ENCODE measurements at places on chromosomes 3 and 15.
A peak's percentile ranks its signal among the peaks of the same experiment; 100 is the strongest.

DNA sequence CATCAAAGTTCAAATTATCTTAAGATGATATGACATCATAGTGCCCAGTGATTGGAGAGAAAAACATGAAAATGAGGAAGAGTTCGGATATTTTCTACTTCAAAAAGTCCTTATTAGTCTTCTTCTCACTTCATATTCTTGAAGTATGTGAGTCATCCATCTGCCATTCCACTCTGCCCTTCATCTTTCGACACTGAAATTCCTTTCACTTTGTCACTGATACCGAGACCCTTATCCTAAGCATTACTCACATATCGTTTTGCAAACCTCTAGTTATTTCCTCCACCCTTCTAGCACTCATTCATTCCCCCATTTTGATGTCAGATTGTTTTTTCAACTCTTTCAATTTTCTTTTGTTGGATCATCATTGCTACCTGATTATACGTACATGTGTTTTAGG is 4.0 kb downstream of the OR5H14 start:
- no peak for DNase-seq

DNA sequence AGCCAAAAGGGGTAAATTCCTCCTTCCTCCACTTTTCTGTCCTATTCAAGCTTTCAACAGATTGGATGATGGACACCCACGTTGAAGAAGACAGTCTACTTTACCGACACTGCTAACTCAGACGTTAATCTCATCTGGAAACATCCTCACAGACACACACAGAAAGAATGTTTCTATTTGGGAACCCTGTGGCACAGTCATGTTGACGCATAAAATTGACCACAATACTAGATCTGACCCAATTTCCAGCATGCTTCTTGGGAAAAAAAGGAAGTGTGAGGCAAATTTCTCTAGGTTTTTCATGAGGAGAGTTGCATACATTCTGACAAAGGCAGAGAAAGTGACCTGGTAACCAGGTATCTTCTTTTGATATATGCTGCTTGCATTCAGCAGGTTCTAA is 594.1 kb downstream of the FGF12 start:
- no peak for DNase-seq

- DNase-seq, result no peak
Observed at GRCh38 chr3:54632326-54632665, 295.6 kb downstream of the LRTM1 start.

- DNase-seq, result no peak
Observed at GRCh38 chr3:48180021-48180420, 8.2 kb downstream of the CDC25A start.

DNA sequence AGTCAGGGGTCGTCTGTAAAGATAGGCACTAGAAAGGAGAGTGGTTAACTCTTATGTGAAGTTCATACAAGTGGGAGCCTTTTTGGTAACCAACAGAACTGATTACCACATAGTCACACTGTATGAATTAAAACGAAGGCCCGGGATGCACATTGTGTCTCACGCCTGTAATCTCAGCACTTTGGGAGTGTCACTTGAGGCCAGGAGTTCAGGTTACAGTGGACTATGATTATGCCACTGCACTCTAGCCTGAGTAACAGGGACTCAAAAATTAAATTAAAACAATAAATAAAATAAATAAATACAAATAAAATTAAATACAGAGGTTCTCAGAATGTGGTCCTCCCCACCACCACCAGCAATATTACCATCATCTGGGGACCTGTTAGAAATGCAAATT is 467 bp downstream of the DNAAF4 start:
- DNase-seq, result no peak

DNA sequence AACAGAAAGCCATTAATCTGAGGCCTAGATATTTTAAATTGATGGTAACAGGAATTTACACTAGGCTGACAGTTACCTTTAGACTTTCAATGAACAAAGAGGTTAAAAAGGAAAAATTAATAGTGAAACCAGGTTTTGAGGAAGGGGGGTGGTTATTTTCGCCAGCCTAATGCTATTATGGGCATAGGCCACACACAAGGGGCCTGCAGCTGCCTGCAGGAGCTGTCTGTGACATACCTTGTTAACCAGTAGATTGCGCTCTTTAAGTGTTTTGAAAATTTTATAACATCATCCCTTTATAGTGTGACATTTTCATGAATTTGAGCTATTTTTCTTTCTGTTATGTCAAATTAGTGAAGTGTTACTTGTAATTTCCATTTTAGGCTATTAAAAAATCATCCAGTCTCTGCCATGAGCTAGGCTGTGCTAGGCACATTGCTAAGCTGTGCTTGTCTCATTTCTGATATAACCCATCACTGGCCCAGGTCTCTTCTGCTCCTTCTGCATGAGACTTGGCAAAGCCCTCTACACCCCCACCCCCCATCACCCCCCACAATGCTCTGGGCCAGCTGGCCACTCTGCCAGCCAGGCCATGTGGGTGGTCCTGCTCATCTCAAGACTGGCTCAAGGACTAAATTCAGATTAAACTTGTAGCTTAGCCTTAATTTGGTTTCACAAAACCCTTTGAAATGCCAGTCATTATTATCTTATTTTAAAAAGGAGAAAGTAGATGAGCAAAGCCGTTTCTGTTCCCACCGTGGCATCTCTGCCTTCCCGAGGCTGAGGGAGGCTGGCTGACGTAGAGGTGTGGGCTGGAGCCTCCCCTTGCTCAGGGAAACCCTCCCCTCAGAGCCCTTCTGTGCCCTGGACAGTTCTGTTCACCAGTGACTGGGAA is 48.4 kb upstream of the SEC22A start:
- no peak for DNase-seq

- DNase-seq, result no peak
Observed at GRCh38 chr3:58375254-58375653, 42.6 kb downstream of the PXK start.

DNA sequence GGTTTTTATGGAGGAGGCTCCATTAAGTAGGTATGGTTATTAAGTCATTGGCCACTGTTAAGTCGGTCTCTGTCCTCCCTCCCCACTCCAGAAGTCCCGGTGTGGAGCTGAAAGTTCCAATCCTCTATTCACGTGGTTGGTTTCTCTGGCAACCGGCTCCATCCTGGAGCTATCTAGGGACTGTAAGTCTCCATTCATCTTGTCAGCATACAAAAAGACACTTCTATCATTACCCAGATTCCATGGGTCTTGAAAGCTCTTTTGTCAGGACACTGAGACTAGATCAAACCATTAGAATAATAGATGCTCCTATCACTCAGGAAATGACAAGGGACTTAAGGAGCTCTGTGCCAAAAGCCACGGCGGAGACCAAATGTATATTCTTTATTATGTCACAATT is 110.3 kb downstream of the PIK3CB start:
- no peak for DNase-seq

GRCh38 chr15:46278486-46279090 is 643.8 kb downstream of the SQOR start:
- DNase-seq, result no peak

- DNase-seq, result no peak
Observed at GRCh38 chr3:155428563-155428962, 135.1 kb upstream of the STRIT1 start.

GRCh38 chr15:44286814-44287452 is 1.6 kb upstream of the GOLM2 start:
- DNase-seq, result no peak

- no peak for DNase-seq
Observed at GRCh38 chr3:156814295-156814694, 11.9 kb upstream of the LEKR1 start.

DNA sequence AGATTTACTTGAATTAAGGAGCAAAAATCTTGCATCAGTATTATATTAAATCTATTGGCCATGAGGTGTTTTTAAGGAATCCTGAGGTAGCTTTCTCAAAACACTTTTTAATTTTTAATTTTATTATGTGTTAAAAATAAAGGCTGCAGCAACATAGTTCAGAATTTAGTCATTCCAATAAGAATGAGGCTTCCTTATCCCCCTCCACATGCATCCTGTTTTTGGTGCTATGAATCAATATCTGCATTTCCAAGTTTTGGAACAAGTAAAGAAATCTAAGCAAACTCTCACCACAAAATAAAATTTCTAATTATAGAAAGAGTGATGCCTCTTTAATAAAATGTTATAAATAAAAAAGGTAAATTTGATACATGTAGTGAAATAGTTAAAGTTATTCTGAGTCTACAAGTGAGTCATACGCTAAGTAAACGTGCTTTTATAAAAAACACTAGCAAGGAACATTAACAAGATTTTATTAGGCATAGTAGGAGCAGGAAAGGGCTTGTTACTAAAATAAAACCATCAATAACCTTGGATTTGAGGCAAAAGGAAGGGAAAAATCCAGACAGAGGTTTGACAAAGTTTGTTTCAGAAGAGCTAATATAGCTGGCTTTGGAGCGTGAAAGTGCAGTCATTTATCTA is 1218.0 kb downstream of the NSUN3 start:
- DNase-seq, result no peak

- DNase-seq, result no peak
Observed at GRCh38 chr15:72353266-72353665, 22.5 kb downstream of the HEXA start.

- DNase-seq, result no peak
Observed at GRCh38 chr3:142355692-142356091, 92.1 kb downstream of the XRN1 start.

- DNase-seq, result no peak
Observed at GRCh38 chr15:45276831-45277230, 24.8 kb downstream of the SLC28A2 start.

- no peak for DNase-seq
Observed at GRCh38 chr3:189727158-189727557, 96.0 kb downstream of the TP63 start.

DNA sequence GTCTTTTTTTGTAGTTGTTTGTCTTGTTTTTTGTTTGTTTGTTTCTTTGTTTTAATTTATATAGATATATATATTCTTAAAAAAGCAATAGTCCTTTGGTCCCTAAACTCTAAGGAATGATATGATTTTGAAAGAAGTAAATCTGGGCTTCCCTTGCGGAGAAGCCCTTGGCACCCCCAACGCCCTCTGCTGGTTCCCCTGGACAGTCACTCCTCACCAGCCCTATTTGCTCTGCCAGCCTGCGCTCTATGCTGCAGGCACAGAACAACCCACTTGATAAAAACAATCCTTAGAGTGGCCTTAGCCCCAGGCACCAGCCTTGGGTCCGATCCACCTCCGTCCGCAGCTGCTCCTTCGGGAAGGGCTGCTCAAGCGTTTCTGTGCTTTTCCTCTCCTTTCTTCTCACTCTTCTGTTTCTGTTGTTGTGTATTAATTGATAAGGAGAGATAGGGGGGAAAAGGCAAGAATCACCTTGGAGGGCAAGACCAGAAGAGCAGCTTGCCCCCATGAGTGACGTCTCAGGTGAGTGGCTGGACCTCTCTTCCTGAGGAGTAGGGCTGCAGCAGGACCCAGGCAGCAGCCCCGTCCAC is 13.7 kb upstream of the PARP6 start:
- peak; percentile 3 for DNase-seq
